ENCODE measurements at places on chromosomes 7 and 10. TPM values are rescaled to one million over a fixed set of nuclear protein-coding genes. Genes with fewer than 3 reads are reported as not detected.

DNA sequence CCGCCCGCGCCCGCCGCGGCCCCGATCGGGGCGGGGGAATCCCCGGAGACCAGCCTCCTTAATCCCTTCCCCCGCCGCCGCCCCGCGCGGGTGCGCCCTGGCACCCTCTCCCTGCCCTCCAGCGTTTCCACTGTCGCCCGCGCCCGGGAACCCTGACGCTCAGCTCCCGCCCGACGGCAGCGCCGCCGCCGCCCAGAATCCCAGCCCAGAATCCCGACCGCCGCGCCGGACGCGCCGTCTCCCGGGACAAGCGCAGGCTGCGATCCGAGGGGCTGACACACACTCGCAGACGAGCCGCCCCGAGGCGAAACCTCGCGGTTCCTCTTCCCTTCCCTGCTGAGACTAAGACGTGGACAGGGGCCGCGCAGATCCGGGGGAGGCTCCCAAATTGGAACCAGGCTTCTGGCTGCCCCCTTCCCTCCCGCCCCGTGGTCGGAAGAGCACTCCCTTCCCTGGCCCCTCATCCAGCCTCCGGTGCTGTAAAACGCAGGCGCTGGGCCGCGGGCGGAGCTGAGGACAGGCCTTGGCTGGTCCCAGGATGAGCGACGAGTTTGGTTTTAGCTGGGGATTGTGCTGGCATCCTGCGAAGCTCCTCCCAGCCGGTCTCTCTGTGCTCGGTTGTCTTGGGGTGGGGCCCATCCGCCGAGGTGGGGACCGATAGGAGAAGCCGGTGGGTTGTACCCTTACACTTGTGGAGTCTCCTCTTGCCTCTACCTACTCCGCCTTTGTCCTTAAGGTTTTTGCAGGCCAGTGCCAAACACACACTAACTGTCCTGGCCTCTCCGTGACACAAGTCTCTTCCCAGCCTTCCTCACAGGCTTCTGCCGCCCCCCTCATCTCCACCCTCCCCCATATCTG, 1.1 kb downstream of the MARVELD1 start:
- peak; percentile 53 for DNase-seq

GRCh38 chr7:111676167-111676566, 113.9 kb upstream of the IMMP2L start:
- DNase-seq, result no peak

DNA sequence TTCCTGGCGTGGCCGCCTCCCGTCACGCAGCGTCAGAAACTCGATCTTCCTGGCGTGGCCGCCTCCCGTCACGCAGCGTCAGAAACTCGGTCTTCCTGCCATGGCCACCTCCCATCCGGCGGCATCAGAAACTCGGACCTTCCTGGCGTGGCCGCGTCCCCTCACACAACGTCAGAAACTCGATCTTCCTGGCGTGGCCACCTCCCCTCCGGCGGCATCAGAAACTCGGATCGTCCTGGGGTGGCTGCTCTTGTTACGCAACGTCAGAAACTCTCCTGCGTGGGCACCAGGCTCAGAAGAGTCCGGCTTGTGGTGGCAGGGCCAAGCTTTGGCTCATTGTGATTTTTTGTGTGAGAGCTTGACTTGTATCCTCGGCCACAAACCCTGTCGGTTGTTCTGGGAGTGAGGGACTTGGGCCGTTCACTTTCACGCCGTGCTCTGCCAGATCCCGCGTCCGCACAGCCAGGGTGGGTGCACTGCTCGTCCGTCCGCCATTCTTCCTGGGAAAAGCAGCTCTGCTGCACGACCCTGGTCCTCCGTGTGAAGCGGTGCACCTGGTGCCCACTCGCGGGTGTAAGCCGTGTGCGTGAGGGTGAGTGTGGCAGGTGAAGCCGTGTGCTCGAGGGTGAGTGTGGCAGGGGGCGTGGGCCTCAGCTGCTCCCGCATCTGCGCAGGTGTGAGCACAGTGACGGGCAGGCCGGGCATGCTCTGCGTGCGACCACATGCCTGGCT, 49.4 kb upstream of the SUN1 start:
- no peak for DNase-seq

DNA sequence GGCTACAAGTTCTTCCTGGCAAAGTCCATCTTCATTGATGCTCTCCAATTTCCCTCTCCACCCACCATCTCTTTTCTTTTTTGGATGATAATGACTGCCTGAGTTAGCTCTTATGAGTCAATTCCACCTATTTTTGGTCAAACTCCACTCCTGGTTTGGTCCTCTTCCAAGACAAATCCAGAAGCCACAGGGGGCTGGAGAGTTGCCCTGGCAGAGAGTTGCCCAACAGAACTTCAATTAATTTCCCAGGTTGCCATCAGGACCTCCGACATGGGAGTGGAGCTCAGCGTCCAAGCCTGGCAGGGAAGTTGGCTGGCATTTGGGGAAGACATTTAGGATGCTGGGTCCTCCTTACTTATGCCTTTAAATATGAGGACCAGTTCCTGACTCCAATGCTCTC, 29.2 kb upstream of the KCNMA1 start:
- DNase-seq, result peak; percentile 60

DNA sequence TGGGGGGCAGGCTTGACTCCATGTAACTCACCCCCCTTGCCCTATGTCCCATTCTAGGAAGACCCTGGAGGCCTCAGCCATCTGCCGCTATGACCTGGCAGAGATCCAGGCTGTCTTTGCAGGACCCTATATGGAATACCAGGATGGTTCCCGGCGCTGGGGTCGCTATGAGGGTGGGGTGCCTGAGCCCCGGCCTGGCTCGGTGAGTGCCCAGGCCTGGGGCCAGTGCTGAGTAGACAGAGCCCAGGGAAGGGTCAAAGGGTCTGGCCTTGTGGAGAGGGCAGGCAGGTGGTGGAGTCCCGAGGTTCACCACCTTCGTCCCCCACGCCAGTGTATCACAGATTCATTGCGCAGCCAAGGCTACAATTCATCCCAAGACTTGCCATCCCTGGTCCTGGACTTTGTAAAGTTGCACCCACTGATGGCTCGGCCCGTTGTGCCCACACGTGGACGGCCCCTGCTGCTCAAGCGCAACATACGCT, 7.5 kb downstream of the MRPL43 start:
- no peak for DNase-seq

Gene PIP4K2A
- 20.2 TPM for total RNA-seq

Gene EGR2
- 2.7 TPM for total RNA-seq

Gene OAT
- total RNA-seq, result 68.0 TPM

Gene HOXA4
- total RNA-seq, result 2.3 TPM

Gene LSM5
- total RNA-seq, result 38.9 TPM

GRCh38 chr10:110493832-110494426, 3.8 kb upstream of the DUSP5 start:
- DNase-seq, result no peak

DNA sequence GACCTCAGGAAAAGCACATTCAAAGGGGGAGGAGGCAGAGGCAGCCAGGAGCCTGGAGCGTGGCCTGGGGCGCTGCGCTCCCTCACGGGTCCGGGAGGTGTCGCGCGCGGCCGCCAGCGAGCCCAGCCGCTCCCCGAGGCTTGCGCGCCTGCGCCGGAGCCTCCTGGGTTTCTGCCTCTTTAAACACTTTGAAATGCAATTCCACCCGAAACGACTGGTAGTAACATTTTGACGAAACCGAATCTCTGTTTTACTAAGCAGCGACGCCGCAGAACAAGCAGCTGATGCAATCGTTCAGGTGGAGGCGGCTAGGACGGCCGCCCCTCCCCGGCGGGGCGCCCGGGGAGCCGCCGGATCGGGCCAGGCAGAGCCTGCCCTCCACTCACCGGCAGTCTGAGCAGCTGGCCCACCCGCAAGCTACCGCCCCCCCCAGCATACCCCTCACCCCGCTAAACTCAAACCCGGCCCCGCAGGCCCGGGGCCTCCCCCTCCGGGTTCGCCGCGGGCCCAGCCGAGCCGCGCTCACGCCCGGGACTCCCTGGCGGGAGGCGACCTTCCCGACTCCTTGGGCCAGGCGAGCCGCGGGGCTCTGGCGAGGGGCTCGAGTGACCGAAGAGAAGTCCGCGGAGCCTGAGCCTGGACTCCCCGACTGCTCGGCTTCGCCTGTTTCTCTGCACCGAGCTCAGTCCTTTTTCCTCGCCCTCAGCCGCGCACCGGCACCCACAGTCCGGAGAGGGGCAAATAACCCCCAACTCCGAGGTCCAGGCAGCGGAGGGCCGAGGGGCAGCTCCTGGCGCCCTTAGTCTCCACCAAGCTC, 3.2 kb downstream of the MKX start:
- peak; percentile 75 for DNase-seq

GRCh38 chr7:132030086-132030568, 473.7 kb upstream of the PODXL start:
- DNase-seq, result peak; percentile 52

Gene MSMB
- total RNA-seq, result not detected

- peak; percentile 51 for DNase-seq
Observed at GRCh38 chr7:44617225-44617890, 10.9 kb downstream of the OGDH start.

DNA sequence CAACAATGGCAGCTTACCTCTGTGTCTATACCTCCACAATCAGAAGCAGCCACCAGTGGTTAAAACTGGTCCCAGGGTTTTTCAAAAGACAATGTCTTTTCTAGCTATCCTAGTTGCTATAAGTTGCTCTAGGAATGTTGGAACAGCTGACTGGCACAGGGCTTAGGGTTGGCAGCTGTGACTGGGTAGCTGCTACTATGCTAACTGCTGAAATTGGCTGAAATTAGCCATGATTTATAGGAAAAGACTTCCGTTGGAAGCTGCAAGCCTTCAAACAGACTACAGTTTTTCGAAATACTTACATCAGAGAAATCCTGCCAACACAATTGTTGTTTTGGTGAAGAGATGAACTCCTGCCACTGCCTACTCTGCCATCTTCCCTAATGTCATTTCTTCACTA, 102.3 kb downstream of the MKX start:
- no peak for DNase-seq

GRCh38 chr10:119090968-119091367, 10.4 kb upstream of the EIF3A start:
- peak; percentile 91 for DNase-seq

DNA sequence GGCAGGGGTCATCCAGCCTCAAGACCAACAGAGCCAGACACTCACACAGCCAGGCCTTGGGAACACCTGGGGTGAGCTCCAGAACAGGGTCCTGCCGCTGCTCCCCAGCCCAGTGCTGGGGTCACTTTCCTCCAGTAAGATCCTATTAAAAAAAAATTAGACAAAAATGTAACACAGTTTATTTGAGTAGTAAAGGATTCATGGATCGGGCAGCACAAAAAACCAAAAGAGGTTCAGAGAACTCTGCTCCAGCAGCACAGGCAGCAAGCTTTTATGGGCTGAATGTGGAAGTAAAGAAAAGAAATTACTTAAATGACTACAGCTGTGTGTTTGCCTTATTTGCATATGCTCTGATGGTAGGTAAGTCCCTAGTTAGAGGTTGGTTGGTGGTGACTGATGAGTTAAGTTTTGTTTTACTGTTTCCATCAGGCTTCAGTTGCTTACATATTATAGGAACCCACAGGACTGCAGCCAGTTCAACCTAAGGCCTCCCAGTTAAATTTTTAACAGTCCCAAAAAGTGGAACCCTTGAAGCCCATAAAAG, 80.5 kb upstream of the FGFR2 start:
- DNase-seq, result no peak

DNA sequence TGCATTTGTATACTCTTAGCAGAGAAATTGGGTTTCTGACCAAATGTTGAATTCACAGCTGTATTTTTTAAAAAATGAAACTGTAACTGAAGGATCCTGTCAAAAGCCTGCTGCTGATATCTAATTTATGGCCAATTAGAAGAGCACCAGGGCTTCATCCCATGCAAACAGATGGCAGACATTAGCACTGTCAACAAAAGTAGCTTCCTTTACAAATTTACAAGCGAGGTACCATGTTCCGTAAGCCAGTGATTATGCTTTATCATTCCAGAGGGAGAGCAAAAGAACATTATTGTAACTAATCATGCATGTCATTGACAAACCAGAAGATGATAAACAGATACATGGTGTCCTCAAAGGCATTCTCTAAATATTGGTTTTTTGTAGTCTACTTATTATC, 177.2 kb upstream of the DKK1 start:
- DNase-seq, result no peak

DNA sequence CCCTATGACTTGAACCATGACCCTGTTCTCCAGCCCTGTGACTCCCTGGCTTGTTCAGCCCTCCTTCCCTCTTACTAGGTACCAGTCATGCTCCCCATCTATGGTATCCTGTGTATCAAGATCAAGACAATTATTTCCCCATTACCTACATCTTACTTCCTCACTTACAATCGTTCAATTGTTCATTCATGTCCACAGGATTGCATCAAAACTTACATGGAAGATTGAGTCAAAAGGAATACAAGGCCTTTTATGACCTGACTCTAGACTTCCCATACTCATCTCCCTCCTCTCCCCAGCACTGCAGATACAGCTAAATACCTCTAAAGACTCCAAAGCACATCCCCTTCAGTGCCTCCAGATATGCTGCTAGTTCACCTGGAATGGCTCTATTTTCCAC, 109.2 kb downstream of the CTTNBP2 start:
- no peak for DNase-seq

Gene ELN
- not detected for total RNA-seq

All from PC-3 (cell line).